ENCODE measurements at places on chromosomes 11 and 22.

DNA sequence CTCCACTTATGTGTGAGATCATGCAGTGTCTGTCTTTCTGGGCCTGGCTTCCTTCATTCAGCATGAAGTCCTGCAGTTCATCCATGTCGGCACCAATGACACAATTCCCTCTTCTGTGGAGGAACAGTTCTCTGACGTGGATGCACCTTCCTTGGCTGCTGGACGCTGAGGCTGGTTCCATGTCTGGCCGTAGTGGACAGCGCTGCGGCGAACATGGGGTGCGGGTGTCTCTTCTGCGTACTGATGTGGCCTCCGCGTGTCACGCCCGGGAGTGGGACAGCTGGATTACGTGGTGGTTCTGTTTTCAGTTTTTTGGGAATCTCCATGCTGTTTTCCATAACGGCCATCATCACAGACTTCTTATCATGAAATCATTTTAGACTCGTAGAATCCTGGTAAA is 16.9 kb upstream of the MUC2 start:
- peak; percentile 4 for DNase-seq

DNA sequence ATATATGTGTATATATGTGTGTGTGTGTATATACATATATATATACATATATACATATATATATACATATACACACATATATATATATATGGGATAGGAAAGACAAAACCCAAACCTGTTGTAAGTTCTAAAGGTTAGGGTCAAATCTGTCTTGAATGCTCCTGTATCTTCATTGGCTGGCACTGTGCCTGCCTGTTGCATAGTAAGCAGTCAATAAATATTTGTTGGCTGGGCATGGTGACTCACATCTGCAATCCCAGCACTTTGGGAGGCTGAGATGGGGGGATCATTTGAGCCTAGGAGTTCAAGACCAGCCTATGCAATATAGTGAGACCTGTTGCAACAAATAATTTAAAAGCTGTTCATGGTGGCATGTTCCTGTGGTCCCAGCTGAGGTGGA is 205.4 kb downstream of the DBX1 start:
- no peak for DNase-seq

DNA sequence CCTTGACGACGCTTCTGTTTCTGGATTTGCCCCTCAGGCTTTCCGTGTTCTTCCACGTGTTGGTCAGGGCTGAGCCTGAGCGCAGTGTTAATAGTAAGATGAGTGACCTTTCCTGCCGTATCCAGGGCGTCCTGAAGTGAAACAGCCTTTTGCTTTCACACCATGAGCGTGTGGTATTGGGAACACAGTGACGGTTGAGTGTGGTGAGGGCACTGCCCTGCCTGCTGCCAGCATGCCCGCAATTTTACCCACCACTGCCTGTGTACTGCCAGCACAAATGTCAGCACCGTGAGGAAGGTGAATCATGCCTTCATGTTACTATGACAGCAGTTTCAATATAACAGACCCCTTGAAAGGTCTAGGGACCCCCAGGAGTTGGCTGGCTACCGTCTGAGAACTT is 217.1 kb downstream of the TBC1D22A start:
- no peak for DNase-seq

GRCh38 chr11:8036002-8036802 is 44.8 kb upstream of the TUB start:
- DNase-seq, result no peak

DNA sequence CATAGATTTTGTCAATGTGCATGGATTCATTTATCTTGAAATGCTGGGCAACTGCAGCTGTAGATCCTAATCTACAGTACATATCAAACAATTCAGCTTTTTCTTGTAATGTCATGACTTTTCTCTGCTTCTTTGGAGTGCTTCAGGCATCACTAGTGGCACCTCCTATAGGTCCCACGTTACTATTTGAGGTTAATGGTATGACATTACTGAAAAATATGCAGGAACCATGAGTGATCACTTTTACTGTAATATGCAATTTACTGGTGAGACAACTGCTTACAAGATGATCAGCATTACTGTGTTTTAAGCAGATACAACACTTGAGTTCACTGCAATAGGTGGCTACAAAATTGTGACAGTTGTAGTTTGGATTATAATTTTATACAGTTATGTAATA is 3.0 kb downstream of the CENATAC start:
- no peak for DNase-seq

DNA sequence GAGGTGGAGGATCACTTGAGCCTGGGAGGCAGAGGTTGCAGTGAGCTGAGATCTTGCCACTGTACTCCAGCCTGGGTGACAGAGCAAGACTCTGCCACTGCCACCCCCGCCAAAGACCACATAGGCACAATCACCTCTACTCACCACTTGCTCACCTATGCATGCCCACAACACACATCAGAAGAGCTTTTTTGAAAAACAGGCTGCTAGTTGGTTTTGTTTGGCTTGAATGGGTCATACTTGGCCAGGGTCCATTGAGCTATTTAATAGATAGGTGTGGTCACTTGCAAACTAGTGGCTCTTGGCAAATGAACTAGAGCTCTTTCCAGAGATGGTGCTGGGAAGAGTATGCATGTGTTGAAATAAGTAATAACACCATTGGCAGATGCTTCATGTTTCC is 80.1 kb downstream of the EMSY start:
- no peak for DNase-seq

GRCh38 chr11:45852712-45853101 is 5.4 kb downstream of the CRY2 start:
- DNase-seq, result no peak

- DNase-seq, result no peak
Observed at GRCh38 chr22:31945971-31946680, 1.8 kb downstream of the YWHAH start.

GRCh38 chr11:58765078-58765477 is 33.3 kb upstream of the GLYAT start:
- no peak for DNase-seq

DNA sequence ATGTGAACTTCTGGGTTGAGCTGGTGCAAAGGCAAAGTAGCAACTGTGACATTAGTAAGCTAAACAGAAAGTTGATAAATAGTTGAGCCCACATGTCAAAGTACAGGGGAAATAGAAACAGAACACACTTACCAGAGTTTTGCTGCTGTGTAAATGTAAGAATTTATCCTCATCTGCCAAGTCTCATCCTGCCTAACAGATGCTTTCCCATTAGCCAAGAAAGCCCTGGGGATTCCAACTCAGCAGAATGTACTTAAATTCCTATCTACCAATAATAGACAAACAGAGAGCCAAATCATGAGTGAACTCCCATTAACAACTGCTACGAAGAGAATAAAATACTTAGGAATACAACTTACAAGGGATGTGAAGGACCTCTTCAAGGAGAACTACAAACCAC is 7.3 kb upstream of the OR51A2 start:
- DNase-seq, result no peak

DNA sequence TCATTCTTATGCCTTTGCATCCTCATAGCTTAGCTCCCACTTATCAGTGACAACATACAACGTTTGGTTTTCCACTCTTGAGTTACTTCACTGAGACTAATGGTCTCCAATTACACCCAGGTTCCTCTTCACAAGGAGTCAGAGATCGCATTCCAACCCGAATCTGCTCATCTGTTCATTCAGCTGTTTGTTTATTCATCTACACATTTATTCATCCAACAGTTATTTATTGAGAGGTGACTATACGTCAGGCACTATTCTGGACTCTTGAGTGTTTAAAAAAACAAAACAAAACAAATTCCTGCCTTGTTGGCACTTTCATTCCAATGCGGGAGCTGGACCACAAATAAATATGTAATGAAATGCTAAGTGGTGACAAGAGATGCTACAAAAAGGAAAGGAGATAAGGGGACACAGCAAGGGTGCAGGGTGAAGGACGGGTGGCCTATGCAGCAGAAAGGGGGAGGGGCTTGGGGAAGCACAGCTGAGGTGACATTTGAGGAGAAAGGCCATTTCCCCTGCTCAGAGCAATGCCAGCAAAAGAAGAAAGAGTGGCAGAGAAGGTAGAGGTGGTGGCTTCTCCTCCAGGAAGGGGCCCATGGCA is 393.8 kb upstream of the SYN3 start:
- DNase-seq, result no peak

DNA sequence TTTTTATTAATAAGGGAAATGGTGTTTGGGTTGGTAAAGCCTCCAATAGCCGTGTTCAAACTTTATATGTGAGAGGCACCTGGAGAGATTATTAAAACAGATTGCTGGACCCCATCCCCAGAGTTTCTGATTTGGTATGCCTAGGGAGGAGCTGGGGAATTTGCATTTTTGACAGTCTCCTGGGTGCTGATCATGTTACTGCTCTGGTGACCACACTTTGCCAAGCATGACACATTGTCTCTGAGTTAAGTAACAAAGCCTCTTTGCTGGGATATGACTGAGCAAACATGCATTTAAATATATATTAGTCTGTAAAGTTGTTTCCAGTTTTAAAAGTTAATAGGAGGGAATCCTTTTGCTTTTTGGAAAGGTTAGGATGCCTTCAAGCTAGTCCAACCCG is 140.4 kb downstream of the NAV2 start:
- no peak for DNase-seq

DNA sequence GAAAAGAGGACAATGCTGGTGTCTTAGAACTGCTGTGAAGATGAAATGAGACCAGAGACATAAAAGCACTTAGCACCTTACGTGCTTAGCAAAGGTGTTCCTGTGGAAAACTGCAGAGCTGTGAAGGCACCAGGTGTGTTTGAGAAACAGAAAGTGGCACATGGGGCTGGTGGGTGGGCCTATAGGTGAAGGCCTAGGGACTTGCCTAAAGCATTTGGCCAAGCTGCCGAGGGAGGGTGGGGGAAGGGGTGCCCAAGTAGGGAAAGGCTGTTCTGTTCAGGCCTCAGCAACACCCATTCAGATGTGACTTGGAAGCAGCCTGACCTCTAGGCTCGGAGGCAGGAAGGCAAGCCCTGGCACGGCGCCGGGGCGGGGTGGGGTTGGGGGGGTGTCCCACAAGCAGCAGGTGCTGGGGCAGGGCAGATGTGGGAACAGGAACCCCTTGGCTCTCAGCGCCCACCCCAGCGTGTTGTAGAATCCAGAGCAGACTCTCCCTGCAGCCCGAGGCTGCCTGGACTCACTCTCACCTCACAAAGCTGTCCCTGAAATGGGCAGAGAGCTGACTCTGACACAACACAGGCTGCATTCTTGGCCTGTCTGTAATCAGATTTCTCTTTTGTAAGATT is 366.7 kb upstream of the NARS2 start:
- no peak for DNase-seq

DNA sequence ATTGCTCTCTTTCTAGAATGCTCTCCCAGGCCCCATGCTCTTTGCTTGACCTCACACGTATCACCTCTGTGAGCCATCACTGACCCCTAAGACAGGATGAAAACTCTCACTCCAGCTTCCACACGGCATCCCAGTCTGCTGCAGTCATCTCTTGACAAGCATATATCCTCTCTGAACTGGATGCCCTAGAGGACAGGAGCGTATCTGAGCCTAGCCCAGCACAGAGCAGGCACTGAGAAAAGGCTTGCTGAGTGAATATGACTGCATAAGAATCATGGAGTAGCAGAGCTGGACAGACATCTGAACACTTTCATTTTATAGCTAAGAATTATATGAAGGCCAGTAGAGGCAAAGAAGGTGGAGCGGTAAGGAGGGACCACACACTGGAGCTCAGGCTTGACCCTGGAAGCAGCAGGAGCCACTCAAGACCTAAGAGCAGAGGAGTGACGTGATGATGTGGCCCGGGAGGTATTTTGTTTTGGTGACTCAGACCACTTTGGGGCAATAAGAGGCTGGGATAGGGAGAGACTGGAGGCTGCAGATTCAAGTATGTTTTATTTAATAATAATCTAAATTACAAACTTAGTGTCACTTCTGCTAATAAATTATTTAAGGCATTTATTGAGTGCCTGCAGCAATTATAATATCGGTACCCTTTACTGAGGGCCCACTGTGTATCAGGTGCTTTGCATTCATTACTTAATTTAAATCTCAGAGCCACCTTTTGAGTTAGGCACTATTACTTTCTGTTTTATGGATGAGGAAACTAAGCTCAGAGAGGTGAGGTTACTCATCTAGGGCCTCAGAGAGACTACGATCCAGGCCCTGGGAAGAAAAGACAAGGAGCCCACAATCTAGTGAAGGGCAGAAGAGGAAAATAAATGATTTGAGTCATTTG is 42.6 kb downstream of the MAP6 start:
- DNase-seq, result no peak

DNA sequence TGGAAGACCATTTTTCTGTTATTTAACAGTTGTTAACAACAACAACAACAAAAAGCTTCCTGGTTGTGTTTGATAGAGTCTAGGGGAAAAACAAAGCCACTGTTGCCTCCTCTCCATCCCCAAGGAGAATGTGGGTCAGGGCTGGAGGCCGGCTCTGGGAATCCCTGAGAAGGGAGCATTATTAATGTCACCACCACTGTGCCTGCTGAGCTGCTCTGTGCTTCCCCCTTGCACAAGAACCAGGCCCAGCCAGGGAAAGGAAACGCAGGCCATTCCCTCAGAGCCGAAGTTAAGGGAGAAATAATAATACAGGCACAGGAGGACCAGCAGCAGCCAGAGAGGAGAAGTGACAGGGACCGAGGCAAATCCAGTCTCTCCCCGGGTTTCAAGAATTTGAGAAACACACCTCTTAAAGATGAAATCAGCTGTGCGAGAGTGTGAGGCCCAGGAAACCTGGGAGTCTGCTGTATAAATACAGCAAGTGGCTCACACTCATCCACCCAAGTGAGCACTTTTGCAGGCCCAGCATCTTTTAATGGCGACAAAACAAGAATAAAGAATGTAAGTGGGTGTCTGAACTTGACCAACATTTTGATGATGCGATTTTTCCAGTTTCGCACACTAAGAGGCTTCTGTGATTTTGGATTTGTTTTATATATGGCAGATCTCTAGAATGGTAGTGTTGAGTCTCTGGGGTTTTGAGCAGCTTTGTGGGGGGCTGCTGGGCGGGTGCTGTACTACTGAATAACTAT is 539.2 kb downstream of the NTM start:
- no peak for DNase-seq

DNA sequence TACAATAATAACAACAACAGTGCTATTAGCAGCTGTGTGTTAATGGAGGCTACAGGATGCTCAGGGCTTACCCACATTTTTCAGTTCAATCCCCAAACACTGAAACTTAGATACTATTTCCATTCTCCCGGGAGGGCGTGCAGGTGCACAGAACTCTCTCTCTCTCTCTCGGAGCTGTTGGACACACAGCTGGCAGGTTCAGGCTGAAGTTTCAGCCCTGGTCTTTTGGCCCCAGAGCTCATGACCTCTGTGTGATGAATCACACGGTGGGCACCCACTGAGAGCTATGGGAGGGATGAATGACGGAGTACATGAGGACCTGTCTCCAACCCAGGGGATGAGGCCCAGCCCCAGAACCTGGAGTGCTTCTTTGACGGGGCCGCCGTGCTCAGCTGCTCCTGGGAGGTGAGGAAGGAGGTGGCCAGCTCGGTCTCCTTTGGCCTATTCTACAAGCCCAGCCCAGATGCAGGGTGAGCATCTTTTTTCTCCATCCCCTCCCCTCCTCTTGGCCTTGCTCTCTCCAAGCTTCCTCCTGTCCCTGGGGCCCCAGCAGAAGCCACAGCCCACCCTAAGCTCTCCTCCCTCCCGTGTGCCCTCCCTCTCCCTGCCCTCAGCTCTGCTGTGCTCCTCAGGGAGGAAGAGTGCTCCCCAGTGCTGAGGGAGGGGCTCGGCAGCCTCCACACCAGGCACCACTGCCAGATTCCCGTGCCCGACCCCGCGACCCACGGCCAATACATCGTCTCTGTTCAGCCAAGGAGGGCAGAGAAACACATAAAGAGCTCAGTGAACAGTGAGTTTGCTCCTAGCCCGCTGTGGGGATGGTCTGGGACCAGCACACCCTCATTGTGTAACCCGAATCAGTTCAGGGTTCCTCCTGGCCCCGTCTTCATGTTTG is 16.9 kb downstream of the CSF2RB start:
- no peak for DNase-seq

Data from activated CD4-positive, alpha-beta T cell treated with anti-CD3 and anti-CD28 coated beads for 1 hour (primary cell).